A549 (cell line): ENCODE measurements at places on chromosomes 16 and 17.

- no peak for DNase-seq
Observed at GRCh38 chr16:12617401-12617819, 186.3 kb downstream of the CPPED1 start.

- no peak for DNase-seq
Observed at GRCh38 chr17:61538480-61538879, 52.5 kb downstream of the NACA2 start.

- no peak for DNase-seq
Observed at GRCh38 chr17:79556271-79556670, 54.6 kb downstream of the RBFOX3 start.

DNA sequence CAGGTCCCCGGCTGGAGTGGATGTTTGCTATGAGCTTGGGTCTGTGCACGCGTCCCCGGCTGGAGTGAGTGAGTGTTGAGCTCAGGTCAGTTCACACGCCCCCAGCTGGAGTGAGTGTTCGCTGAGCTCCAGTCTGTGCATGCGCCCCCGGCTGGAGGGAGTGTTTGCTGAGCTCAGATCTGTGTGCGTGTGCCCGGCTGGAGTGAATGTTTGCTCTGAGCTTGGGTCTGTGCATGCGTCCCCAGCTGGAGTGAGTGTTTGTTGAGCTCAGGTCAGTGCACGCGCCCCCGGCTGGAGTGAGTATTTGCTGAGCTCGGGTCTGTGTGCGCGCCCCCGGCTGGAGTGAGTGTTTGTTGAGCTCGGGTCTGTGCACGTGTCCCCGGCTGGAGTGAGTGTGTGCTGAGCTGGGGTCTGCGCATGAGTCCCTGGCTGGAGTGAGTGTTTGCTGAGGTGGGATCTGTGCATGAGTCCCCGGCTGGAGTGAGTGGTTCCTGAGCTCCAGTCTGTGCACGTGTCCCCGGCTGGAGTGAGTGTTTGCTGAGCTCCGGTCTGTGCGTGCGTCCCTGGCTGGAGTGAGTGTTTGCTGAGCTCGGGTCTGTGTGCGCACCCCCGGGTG lies 284.2 kb downstream of the SNX29 start:
- peak; percentile 64 for DNase-seq

DNA sequence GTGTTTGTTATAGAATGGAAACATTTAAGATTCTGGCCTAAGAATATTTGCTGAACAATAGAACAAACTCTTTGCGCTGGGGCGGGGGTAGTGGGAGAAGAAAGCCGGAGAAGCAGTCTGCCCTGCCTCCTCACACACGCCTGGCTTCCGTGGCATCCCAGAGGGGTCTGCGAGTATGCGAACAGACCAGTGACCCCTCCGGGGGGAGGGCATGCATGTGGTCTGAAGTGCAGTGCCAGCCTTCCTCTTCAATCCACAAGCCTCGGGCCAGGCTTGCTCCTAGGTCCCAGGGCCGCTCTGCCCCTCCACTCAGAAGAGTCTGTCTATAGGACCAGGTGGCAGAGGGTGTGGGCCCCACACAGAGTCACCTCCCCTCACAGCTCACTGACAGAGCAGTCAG lies 14.1 kb upstream of the IGFALS start:
- DNase-seq = no peak

DNA sequence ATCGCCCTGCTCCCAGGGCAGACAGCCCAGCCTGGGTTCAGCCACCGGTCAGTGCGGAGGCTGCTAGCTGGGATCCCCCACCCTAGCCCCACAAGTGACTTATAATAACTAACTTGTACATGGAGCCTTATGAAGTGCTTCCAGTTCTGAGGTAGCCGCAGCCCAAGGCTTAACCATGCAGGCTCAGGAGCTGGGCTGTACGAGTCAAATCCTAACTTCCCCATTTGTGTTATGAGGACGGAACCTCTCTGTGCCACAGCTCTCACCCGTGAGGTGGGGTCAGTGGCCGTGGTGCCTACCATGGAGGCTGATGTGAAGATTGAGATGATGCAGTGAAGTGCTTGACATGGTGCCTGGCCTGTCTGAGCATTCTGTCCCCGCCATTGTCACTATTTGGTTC lies 27.8 kb upstream of the GOSR2 start:
- no peak for DNase-seq

DNA sequence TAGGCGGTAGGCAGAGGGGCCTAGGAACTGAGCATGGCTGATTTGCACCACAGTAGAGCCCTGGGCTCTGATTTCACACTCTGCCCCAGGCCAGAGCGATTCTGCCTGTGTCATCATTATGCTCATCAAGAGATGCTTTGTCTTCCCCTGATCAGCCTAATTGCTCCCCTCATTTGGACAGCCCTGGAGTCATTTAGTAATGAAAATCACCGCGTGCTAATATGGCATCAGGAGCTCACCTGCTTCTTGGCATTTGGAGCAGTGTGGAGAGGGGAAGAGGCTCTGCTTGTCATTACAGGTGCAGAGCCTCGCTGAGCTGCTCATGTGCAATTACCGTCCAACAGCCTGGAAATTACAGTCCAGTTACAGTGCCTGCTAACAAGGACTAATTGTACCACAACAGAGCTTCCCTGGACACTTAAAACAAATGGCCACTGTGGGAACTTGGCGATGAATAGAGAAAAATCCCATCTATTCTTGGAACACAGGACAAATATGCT lies 157.1 kb upstream of the WSCD1 start:
- no peak for DNase-seq

DNA sequence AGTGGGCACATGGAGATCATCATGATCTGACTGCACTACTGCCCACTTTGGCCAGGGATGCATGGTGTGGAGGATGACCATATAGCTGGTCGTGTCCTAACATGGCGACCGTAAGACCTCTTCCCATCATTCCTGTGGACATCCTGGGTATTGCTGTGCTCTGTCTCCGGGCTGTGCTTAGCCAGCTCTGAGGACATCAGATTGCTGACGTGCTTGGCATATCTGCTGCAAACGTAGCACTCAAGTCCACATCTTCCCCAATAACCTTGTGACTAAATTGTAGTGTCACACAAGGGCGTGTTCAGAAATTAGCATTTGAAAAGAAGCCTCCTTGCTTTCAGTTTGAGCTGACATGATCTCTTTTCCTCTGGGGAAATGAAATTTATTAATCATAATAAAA lies 373.2 kb downstream of the RBFOX1 start:
- DNase-seq = no peak

GRCh38 chr16:85048921-85049562 lies 21.4 kb downstream of the KIAA0513 start:
- DNase-seq = no peak

DNA sequence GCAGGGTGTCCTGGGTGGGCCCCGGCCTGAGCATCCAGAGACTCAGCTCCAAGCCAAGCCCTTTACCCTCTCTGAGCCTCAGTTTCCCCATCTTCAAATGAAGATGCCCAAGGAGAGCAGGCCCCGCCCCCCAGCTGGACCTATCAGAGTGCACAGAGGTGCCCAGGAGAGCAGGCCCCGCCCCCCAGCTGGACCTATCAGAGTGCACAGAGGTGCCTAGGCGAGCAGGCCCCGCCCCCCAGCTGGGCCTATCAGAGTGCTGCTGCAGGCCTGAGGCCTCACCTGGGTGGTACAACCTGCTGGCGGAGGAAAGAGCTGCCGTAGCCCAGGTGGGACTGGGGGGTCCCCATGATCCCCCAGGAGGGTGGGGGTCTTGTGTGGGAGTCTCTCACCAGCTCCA lies 3.4 kb upstream of the SSTR5 start:
- no peak for DNase-seq

DNA sequence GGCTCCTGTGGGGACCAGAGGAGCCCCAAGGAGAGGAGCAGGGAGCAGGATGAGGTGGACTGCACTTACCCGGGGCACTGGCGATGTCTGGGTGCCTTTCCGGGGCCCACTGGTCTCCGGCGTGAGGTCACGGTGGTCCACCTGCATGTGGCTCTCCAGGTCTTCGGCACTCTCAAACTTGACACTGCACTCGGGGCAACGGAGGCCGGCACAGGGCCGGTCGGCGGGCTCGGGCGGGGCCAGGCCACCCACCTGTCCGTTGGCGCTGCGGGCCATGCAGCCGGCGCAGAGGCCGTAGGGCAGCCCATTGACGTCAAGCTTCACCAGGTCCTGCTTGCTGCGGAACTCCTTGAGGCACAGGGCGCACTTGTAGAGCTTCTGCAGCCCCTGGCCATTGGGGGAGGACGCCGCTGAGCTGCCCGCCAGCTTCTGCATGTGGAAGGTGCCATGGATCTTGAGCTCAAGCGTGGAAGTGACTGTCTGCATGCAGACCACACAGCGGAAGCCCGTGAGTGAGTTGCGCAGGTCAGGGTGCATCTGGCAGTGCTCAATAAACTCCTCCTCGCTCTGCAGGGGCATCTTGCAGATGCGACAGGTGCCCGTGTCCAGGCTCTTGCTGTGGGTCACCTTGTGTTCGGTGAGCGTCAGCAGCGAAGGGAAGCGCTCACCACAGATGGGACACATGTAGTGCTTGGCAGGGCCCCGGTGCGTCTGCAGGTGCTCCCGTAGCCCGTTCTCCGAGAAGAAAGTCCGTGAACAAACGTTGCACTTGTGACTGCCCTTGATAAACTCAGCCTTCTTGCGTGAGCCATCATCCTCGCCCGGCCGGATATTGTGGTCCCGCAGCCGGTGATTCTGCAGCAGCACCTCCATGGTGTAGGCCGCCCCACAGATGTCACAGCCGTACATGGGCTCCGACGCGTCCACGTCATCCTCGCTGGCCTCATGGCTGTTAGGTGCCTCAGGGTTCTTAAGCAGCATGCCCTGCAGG lies 220.0 kb downstream of the ZNF423 start:
- no peak for DNase-seq

DNA sequence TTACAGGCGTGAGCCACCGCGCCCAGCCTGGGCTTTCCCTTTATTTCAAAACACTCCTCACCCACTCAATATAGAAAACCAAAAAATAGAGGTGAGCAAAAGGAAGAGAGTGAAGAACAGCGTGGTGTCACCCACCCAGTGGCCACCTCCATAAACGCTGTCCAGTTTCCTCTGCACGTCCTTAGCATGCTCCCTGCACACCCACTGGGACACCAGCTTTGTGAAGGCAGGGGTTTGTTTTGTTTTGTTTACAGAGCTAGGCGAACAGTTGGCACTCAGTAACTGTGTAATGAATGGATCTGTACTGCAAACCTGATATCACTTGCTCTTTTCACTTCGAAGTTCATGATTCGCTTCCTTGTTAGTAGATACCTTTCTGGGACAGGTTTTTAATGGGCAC lies 73.0 kb downstream of the PRKCB start:
- DNase-seq = no peak

GRCh38 chr17:9244066-9245052 lies 223.0 kb downstream of the NTN1 start:
- DNase-seq = no peak

GRCh38 chr16:30934827-30935557 lies 11.6 kb downstream of the FBXL19 start:
- peak; percentile 45 for DNase-seq

- no peak for DNase-seq
Observed at GRCh38 chr16:11783319-11784037, 13.6 kb downstream of the ZC3H7A start.

DNA sequence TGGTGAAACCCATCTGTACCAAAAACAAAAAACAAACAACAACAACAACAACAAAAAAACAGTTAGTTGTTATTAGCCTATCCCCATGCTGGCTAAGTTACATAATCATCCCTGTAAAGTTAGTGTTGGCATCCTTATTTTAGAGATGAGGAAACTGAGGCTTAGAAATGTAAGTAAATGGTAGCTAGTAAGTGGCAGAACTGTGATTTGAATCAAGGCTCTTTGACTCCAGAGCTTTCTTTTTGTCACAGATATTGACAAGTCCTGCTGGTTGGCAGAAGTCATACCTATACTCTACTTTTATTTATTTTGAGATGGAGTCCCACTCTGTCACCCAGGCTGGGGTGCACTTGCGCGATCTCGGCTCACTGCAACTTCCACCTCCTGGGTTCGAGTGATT lies 42.1 kb downstream of the PRKCA start:
- DNase-seq = no peak

- peak; percentile 81 for DNase-seq
Observed at GRCh38 chr17:39238311-39238972, 12.7 kb upstream of the STAC2 start.

DNA sequence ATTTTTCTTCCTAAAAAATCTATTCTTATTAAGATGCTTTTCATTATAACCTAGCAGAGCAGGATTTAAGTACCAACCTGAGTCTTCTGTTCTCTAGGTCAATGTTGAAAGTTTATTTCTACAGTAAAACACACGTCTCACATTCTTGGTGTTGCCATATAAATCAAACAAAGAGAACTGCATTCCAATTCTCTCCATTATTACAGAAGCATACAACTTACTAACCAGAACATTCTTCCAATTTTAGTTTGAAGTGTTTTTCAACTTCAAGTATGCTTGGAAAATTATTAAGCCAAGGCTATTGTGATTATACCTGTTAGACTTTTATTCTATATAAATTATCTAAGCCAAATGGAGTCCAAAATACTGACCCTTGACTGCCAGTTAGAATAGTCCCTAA lies 110.4 kb upstream of the PMFBP1 start:
- no peak for DNase-seq

DNA sequence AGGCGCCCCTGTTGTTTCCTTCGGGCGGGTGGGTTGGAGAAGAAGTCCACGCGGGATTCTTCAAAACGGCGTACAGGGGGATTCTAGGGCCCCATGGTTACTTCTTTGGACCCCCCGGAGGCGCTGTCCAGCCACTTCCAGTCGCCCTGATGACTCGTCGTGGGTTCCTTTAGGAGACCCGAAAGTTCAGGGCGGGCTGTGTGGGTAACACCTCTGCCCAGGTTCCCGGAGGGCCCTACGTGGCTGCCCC lies 716 bp upstream of the HIC1 start:
- no peak for DNase-seq

GRCh38 chr17:77037943-77038342 lies 102.8 kb upstream of the SEC14L1 start:
- DNase-seq = no peak

GRCh38 chr17:81570964-81571363 lies 18.8 kb upstream of the FAAP100 start:
- DNase-seq = no peak
